ENCODE measurements at places on chromosomes 2 and 18.

GRCh38 chr18:64659196-64659595 is 510.3 kb upstream of the LINC00305 start:
- DNase-seq, result no peak

DNA sequence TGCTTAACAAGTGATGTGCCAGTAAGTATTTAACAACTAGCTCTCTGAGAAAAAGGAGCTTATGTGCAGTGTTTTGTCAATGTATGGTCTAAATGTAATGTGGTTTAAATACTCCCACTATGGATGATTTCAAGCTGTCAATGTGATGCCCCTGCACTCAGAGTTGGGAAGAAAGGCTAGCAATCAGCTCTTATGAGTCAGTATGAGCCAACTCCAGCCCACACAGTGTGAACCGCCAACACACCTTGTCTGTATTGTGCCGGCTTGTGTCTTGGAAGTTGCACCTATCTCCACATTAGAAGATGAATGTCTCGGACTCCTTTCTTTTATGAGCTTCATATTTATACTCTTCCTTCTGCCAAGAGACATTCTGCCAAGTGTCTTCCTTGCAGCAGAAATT is 703.8 kb upstream of the RAB6C start:
- DNase-seq, result no peak

DNA sequence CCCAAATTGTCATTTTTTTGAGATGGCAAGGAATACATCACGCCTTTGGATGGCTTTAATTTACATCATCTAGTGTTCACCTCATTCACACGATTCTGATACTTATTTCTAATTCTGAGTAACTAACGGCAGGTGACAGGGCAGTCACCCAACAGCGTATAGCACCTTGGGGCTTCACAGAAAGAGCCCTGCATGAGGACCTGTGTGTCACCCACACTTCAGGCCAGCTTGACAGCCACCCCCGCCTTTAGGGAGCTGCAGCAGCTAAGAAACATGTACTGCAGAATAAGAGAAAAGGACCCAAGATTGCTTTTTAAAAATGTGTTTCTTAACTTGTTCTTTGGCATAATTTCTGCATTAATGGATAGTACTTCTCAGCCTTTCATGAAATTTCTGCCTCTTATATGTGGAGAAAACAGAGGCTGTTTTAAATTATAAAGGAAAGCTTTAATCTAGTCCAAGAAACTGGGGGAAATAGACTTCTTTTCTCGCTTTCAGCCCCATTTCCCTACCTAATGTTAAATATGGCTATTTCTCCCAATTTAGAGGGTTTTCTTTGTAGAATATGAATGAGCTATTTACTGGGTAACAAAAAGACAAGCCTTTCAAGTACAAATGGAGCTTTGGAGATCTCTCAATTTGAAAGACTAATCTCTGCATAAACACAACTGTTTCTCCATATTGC is 245.1 kb downstream of the LDLRAD4 start:
- DNase-seq, result no peak

GRCh38 chr18:13220361-13220991 is 1.9 kb downstream of the LDLRAD4 start:
- no peak for DNase-seq

DNA sequence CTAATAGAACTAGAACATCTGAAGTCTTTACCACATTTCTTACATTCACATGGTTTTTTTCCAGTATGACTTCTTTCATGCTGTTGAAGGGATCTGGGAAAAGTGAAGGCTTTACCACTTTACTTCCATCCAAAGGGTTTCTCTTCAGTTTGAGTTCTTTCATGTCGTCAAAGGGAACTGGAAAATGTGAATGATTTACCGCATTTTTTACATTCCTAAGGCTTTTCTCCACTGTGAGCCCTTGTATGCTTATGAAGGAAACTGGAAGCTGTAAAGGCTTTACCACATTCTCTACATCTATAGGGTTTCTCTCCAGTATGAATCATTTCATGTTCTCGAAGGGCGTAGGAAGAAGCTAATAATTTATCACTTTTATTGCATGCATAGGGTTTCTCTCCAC is 46.7 kb downstream of the NBEAL1 start:
- peak; percentile 96 for DNase-seq

DNA sequence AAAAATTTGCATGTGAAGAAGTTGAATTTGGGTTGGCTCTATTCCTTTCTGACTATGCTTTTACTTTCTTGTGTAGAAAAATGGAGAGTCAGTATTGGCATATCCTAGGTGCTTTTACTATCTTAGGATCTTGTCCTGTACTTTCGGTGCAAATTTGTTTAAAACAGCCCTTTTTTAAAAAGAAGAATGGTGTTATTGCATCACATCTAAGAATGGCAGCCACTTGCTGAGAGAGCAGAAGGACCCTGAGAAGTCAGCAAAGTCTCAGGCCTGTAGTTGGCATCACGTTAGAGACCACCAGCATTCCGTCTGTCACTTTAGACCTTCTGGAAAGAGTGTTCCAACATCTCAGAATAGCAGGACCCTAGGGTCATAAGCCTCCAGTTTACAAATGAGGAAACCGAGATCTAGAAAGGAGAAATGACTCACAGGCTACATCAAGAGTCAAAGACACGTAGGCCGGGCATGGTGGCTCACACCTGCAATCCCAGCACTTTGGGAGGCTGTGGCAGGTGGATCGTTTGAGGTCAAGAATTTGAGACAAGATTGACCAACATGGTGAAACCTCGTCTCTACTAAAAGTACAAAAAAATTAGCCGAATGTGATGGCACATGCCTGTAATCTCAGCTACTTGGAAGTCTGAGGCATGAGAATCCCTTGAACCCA is 42.5 kb downstream of the SPATS2L start:
- no peak for DNase-seq

GRCh38 chr2:135245071-135245470 is 193.0 kb downstream of the RAB3GAP1 start:
- DNase-seq, result no peak
